GM23338 (cell line): ENCODE measurements at places on chromosomes 2 and 18.

- no peak for DNase-seq
These were observed 6.9 kb upstream of the MGAT4A start for GRCh38 chr2:98737848-98738247.

- DNase-seq = no peak
These were observed 27.1 kb downstream of the RAB31 start for GRCh38 chr18:9735238-9735637.

DNA sequence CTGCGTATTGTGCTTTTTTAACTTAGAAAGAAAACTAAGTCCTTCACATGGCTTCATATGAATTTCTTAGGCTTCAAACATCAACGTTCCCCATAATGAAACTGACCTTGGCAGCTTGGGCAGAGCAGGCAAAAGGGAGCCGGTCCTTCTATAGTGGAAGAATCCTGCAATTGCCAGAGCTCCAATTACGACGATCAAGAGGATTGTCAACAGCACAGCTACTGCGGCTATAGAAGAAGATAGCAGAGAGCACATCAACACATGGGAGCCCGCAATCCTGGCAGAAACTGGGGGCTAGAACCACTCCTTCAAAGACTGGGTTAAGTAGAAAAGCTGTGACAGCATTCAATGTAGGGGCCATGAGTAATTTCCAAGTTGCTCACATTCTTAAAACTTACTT is 69.8 kb downstream of the DHRS9 start:
- DNase-seq = peak; percentile 15

GRCh38 chr18:12318857-12319256 is 10.8 kb downstream of the TUBB6 start:
- DNase-seq = no peak

DNA sequence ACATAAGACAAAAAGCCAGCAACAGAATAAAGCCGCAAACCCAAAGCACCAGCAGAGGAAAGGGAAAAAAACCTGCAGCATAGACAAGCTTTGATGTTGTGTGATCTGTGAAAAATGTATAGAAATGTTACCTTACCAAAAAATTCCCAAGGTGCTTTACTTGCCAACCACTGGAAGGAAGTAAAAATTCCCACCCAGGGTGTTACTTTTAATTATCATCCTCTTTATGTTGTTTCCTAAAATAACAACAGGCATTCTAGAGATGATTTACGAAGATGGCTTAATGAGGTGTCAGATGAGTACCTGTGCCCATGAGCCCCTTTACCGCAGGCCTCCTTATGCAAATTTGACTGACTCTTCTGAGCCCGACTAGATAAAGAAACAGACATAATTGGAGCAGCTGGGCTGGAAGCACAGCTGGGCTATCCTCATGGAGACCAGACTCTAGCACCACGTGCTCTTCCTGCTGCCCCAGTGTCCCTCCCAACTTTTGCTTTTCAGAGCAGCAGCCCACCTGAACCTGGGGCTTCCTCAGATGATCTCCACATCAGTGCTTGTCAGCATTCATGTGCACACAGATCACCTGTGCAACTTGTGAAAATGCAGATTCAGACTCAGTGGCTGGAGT is 41.5 kb downstream of the SRSF7 start:
- no peak for DNase-seq

GRCh38 chr2:73033142-73033765 is 38.3 kb downstream of the SFXN5 start:
- no peak for DNase-seq

DNA sequence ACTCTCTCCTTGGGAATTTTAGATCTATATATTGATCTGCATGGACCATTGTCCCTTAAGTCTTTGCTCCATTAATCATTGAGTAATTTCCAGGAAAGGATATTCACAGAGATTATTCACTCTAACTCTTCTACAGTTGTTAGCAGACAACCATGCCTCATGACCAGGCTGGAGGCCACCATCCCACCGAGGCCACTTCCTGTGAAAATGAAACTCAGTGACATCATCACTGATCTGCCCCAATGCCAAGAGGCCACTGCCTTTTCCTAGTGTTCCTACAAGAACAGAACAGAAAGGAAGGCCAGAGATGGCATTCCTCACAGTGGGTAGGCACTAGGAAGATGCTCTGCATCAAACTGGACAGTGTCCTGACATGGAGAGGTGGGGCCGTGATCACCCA is 161.3 kb downstream of the DTNA start:
- DNase-seq = no peak

GRCh38 chr2:164752956-164753355 is 88.7 kb downstream of the COBLL1 start:
- DNase-seq = no peak

DNA sequence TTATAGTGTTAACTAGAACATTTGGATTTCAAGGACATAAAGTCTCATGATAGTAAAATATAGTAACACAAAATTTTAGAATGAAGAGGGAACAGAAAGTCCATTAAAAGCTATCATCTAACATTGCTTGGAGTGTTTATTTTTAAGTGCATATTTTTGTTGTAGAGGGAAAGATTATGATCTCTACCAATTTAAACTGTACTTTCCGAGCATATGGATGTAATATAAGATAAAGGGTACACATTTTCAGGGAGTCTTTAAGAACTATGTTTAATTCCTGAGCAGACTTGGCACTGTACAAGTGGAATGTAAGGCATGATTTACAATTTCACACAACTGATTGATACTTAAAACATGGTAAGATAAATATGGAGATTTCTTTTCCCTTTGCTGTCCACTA is 34.2 kb upstream of the ZNF804A start:
- DNase-seq = no peak

GRCh38 chr2:132415915-132416722 is 486 bp upstream of the GPR39 start:
- DNase-seq = peak; percentile 84

DNA sequence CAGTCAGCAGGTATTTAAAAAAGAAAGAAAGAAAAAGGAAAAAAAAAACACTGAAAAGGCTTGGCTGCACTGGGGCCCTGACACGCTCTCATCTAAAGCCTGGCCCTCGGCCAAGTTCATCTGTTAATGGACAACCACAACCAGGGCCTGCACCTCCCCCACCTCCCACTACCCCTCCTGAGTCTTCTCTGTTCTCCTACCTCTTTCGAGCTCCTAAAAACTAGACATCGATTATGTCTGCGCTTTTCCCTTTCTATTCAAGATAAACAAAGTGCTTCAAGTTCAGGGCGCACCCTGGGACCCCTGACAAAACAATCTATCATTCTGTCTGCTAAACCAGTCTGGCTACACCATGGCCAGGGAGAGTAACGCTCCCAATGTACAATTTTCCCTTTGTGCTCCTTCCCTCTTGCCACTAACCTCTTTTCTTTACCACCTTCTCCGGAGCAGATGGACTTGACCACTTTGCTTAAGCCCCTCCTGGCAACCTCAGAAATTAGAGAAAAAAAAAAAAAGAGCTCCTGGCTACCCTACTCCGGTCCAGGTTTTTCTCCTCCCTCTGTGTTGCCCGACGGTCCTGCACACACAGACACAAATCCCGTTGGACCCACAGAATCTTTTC is 22.7 kb downstream of the BCL11A start:
- DNase-seq = peak; percentile 47

DNA sequence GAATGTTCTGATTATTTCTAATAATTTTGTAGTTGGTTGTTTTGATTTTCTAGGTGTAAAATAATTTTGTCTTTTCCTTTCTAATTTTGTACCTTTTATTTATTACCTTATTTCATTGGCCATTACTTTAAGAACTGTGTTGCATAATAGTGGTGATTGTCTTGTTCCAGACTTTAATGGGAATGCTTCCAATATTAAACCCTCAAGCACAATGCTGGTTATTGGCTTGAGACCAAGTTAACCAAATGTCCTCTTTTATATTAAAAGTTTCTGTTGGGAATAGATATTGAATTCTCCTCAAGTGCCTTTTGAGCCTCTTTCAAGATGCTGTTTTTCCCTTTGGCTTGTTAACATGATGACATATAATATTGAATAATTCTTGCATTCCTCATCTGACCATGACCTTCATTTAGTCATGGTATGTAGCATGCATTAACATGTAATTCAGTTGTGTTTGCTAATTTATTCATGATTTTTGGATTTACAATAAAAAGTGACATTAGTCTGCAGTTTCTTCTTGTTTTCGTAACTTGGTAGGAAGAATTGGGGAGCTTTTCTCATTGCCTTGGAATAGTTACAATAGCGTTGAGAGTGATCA is 141.7 kb downstream of the DIS3L2 start:
- DNase-seq = no peak

- DNase-seq = no peak
These were observed 183.1 kb downstream of the PTPRM start for GRCh38 chr18:7750095-7750663.
